GM23338 (cell line): ENCODE measurements at places on chromosomes 6 and 20. TPM values are rescaled to one million over a fixed set of nuclear protein-coding genes. Genes with fewer than 3 reads are reported as not detected.

DNA sequence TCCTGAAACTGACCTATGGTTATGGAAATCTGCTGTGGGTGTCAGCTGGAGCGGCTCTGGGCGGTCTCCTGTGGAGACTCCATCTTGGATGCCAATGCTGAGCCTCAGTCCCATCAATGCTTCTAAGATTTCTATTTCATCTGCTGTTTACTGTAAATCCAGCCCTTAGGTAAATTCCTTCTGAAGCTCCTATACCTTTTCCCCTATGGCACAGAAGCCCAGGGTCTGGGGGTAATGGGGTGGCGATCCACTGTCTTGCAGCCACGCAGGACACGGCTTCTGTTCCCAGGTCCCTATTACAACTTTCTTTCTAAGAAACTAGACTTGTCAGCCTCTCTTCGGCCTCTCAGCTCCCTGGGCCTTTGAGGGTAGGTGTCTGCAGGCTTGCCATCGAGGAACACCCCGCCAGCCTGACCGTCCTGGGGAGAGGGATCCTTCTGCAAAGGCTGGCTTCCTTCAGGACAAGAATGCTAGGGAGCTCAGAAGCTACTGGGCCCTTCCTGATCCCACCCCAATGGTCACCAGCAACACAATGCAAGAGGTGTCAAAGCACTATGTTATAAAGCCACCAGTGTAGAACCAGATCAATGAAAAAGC lies 6.4 kb downstream of the CST3 start:
- H3K27ac ChIP-seq: no peak overlapping the region
- no peaks in the 10 kb centered on the region for H3K36me3 ChIP-seq
- no peak overlapping the region for H3K4me3 ChIP-seq
- peaks cover 5% of the 10 kb centered on the region; the same call in 1 of the 2 replicates for H3K27me3 ChIP-seq

DNA sequence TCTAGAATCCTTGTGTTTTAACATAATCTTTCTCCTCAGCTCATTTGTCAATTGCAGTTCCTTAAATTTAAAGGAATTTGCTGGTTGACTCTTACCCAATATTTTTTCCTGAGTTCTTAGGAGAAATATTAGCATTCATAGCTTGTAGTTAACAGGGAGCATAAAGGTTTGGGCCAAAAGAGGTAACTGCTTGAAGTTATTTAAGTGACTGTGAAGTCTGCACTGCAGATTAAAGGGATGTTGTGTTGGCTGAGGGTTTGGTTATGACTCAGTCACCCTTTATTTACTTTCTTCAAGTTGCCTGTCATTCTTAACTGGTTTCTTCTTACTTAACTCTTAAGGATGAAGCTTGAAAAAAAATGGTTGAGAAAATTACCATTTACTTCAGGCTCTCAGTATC lies 220.3 kb upstream of the LAMP5 start:
- DNase-seq: no peak
- no peak overlapping the region for H3K27ac ChIP-seq
- H3K27me3 ChIP-seq: no peaks in the 10 kb centered on the region
- no peaks in the 10 kb centered on the region for H3K36me3 ChIP-seq
- H3K4me3 ChIP-seq: no peak overlapping the region
- no peaks in the 10 kb centered on the region for H3K4me1 ChIP-seq

DNA sequence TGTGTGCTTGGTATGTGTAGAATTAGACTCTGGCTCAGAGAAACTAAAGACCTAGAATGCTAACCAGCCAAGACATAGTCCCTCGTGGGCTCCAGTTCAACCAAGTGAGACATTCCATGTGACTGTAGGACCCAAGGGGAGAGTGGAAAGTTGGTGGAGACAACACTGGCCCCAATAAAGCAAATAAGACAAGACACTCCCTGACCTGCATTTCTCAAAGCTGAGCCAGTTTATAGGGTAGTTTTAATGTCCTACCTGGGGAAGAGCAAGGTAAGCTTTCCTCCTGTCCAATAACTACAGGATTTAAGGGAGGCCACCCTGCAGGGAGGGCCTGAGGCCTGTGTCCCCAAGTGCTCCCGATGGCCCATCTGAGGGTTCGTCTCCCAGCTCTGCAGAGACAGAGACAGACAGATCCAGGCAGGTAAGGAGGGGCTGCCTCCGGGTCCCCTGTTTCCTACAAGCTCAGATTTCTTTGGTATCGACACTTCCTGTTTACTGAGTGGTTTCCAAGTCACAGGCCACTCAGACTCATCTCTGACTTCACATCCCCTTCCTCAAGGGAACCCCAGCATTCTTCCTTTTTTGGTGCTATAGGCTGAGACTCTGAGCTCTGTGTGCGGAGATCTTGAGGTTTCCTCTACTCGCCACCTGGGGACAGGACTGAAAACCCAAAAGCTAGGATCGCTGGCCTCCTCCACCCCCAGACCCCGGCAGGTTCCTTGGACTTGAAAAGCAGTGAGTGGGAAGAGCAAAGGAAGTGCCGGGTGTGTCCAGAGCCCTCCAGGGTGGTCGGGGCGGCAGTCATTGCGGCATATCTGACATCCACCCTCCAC lies 92.4 kb downstream of the PRND start:
- H3K4me3 ChIP-seq: no peak overlapping the region
- H3K4me1 ChIP-seq: peaks cover 14% of the 10 kb centered on the region
- DNase-seq: peak; percentile 51
- no peaks in the 10 kb centered on the region for H3K36me3 ChIP-seq
- H3K27ac ChIP-seq: peak overlapping the region; percentile 45; the same call in 1 of the 2 replicates

DNA sequence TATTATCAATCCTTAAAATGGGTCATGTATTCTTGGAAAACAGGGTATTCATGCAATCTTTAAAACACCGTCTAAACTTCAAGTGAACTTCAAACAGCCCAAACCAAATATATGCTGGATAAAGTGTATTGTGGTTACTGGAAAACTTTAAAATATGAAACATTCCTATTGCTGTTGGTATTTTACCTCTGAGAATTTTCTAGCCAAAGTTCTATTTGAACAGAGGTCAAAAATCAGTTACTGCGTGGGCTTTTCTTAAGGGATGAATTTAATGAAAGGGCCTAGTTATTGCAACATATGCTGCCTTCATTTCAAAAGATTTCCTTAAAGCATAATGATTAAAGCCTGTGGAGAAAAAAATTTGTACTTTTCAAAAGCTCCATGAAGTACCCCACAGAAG lies 436.0 kb downstream of the PLCB1 start:
- no peaks in the 10 kb centered on the region for H3K4me1 ChIP-seq
- DNase-seq: no peak
- H3K27ac ChIP-seq: no peak overlapping the region
- no peak overlapping the region for H3K4me3 ChIP-seq

DNA sequence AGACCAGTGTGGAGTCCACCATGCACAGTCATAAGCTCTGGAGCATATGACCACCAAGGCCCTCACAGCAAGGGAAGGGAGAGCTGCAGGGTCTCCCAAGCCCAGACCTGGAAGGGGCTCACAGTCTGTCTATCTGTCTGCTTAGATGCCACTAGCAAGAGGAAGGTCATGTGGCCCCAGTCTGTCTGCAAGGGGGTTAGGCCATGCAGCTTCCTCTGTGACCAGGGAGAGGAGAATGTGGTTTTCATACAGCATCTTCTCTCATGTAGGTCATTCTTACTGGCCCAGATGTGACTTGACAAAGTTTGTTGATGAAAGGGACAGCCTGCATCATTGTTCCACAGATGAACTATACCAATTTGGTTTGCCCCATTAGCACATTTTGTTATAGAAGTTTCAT lies 260.8 kb downstream of the FARS2 start:
- H3K4me3 ChIP-seq: no peak overlapping the region
- H3K27ac ChIP-seq: no peak overlapping the region
- H3K4me1 ChIP-seq: no peaks in the 10 kb centered on the region
- H3K36me3 ChIP-seq: no peaks in the 10 kb centered on the region
- no peak for DNase-seq

Gene PI16
- not detected in 2 replicates for total RNA-seq
